ENCODE measurements at places on chromosomes 2 and 18.

GRCh38 chr18:63908858-63909257 lies 1.1 kb downstream of the SERPINB10 start:
- DNase-seq = no peak

DNA sequence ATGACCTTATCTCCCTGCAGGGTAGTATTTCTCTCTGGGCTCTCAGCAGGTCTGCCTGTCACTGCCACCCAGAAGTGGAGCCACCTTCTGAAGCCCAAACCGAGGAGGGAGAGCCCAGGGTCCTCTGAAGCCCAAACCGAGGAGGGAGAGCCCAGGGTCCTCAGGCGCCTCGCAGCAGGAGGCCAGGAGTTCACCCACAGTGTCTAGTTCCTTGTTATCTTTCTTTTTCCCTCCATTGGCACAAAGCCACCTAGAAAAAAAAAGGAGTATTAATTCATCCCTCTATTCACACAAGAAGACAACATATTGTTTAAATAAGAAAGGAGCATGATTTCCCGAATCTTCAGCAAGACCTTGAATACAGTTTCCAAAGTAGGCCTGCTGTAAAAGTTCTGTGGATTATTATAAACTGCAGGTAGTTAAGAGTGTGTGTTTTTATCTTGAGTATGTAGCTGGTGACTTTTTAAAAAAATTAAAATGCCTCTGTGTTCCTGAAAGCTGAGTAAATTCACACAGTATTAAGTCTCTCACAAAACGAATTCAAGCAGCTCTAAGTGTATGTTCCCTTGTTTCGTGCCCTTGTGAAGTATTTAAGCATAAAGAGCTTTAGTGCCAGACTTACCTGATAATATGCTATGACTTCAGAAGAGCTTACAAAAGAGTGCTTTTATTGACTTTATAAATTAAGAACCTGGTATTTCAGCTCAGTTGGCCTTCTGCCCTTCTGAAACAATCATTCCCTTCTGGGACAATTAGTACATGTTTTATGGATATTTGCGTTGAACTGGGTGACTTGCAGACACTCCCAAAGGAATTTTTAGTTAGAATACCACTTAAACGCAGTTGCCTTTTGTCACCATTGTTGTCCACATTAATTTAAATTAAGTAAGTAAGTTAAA lies 11.7 kb upstream of the GRHL1 start:
- DNase-seq = no peak

DNA sequence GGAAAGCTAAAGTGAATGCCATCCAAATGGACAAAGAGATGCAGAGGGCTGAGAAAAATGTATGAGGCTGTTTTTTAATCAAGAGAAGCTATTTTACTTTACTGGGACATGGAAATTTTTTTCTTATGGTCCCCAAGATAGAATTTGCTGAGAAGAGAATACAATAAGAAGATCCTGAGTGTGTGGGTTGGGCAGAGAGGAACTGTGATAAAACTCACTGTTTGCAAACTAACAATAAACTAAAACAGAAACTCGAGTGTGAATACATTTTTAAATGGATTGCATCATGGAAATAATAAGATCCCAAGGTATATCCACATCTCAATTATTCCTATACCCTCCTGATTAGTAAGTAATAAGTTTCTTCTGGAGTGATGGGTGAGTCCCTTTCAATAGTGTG lies 4.4 kb downstream of the NEB start:
- no peak for DNase-seq

DNA sequence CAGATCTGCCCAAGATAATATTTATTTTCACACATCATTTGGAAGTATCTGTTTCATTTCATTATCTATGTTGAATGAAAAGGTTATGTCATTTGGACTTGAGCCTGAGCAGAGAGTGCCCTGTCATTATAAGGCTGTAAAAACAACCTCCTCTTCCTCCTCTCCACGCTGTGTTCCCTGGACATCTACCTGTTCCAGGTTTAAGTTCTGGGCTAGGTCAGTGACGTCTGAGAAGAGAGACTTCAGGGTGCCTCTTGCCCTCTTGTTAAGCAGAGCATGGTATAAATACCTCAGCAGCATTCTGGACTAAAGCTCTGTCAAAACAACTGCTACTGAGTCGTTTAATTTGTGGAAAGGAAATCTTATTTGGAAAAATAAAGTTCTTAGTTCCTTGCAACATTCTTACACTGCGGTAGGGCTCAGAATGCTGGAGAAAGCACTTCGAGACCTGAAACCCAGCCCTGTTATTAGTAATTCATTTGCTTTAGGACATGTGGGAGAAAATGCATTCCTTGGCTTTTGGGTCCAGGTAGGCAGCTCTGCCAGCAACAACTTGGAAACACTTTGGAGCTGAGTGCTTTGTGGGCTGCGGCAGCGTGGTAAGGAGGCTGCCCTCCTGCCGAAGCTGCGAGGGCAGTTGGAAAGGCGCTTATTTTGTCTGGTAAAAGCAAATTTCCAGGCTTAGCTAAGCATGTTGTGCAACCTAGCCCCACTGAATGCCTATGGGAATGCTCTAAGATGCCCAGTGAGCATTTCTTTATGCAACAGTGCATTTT lies 91.8 kb upstream of the NEDD4L start:
- DNase-seq = no peak

DNA sequence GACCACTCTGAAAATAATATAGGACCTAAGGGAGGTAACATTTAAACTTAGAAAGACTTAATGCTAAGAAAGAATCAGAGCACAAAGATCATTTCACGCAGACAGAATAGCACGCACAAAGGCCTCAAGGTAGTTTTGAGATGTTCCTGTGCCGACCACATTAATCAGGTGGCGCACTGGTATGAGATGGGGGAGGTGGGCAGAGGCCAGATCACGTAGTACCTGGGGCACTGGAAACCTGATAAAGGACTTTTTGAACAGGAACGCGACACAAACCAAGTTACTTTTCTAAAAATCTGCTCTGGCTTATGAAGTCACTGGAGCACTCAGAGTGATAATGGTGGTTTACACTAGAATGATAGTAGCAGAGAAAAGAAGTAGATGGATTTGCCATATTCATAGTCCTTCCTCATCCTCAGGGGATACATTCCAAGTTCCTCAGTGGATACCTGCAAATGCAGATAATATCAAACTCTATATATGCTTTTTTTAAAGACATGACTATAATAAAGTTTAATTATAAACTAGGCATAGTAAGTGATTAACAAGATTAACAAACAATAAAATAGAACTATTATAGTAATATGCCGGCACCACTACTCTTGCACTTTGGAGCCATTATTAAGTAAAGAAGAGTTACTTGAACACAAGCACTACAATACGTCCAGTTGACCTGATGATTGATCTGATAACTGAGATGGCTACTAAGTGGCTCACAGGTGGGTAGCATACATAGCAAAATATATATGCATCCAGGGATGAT lies 42.6 kb upstream of the CDCA7 start:
- no peak for DNase-seq

DNA sequence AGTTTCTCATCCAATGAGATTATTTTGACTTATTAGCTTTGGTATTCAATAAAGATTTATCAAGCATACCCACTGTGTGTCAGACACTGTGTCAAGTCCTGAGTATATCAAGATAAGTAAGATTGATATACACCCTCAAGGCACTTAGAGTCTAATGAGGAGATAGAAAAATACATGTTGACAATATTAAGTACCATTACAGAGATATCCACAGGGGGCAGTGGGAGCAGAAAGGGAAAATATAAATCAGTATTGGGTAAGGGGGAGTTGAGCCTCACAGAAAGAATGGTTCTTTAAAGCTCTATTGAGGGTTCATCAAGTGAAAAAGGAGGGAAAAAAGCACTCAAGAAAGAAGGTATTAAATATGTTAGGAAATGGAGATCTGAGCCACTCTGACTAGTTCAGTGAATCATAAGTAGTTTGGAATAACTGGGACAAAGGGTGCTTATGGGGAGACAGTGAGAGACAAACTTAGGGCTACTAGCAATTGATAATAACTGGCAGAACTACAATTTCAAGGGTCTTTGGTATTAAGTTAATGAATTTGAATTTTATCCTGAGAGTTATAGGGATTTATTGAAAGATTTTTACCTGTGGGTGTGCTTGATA lies 45.5 kb upstream of the SLC8A1 start:
- DNase-seq = no peak

DNA sequence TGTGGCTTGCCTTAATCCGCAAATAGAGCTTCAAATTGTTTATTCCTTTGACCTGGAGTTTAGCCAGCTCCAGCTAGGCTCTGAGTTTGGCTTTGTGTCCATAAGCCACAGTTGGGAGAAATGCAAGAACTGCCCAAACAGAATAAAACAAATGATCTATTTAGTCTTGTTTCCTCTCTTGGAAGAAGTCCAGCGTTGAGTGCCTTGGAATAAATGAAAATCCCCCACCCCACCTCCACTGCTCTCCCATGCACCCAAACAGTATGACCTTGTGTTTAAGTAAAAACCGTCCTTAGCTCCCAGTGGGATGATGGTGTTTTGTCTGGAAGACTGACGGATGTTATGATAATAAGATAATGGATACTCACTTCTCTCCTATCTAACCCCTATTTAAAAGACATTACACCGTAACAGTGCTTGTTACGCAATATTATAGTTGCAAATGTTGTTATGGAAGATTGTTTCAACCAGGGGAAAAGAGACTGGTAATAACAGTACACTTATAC lies 3.2 kb upstream of the SERPINE2 start:
- DNase-seq = no peak

DNA sequence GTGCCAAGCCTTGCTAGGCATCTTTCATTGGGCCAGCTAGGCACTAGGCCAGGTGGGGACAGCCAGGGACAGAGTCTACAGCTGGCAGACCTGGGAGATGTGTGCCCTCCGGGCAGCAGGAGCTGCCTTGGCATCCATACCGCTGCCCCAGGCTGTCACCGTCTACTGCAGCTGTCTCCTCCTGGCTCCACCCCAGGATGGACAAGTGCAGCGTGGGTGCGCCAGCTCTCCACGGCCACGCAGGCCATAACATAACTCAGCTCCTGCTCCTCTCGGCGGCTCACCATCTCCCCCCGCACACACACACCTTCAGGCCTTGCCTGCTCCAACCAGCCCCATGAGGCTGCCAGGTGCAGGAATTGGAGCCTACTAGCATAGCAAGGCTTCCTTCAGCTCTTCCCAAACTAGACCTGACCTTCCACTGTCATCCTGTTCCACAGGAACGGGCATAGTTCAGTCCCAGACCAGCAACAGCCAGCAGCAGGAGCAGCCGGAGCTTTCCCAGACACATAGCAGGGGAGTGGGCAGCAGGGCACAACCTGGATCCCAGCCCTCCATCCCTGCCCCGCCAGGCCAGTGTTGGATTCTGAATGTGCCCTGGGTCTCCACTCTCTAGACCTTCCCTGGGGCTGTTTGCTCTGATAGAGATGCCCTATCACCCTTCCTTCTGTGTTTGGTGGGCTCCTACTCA lies 2.5 kb upstream of the ADRA2B start:
- DNase-seq = no peak

- peak; percentile 72 for DNase-seq
Measured at GRCh38 chr2:30447149-30448045, at the start of gene LCLAT1. LCLAT1 (plus strand) TSS chr2:30447246; CDS start chr2:30525591, 78,345 bp downstream.

GRCh38 chr2:101466426-101466825 lies 8.5 kb downstream of the RFX8 start:
- DNase-seq = no peak

GRCh38 chr2:30305235-30305634 lies 73.9 kb downstream of the LBH start:
- no peak for DNase-seq

GRCh38 chr2:96198921-96199320 lies 9.7 kb downstream of the STARD7 start:
- no peak for DNase-seq

Measured in activated gamma-delta T cell treated with anti-CD3 and anti-CD28 coated beads, Interleukin-2, amount 50 U/mL, for 16 hours (primary cell).